NCI-H1694 (cell line): ENCODE measurements at places on chromosomes 3 and 15.

DNA sequence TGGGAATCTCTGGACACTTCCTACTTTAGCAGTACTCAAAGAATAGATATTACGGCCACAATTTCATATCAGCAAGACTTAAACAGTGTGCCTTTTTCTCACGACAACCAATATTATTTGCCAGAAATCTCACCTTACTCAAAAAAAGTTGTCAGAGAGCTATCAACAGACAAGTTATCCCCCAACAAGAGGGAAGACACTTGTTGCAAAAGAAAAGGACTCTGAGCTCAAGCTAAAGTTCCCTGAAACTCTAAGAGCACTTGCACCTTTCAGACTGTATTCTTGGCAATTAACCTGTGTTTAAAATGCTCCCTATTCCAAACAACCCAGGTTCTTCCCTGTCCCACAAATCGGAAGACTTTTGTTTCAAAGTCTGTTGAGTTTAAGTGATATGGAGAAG, 4.5 kb downstream of the LRIG1 start:
- DNase-seq, result no peak

GRCh38 chr3:141082064-141082463, 30.9 kb downstream of the SPSB4 start:
- no peak for DNase-seq

DNA sequence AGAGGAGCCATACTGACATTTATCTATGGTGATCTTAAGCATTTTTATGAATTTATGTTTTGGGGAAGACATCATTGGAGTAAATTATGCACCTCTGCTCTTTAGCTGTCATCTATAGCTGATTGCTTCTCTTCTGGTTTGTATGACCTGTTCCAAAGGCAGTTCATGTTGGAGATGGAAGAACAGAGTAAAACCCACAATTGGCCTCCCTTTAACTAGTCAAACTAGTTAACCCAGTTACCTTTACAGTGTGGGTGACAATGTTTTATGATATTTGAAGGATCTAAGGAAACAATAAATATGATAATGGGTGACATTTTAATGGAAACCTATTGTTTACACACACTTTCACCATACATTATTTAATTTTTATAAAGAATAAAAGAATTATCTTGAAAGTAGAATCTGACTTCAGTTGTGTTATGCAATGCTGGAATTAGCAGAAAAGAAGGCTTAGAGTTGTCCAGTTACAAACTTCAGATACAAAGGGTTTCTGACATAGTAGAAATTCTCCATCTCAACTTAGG, 263.5 kb downstream of the NFKBIZ start:
- DNase-seq, result no peak

DNA sequence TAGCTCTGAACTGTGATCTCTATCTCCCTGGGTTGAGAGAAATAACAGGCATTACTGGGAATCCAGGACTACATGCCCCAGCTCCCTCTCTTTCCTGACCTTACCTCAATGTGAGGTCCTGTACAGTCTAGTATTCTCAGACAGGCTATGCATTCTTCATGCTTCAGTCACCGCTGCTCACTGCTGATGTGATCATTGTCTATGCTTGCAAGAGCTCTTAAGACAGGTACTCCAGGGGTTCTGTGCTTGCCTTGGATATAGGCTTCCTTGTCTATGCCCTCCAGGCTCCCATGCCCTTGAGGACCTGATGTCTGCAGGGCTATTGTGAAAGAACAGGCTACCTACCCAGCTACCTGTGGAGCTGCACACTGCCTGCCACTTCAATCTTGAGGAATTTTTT, 183.6 kb downstream of the MBNL1 start:
- no peak for DNase-seq

GRCh38 chr15:90872486-90873184, 4.2 kb downstream of the FURIN start:
- DNase-seq, result no peak

GRCh38 chr3:197487911-197488391, 67.8 kb downstream of the BDH1 start:
- peak; percentile 10 for DNase-seq

DNA sequence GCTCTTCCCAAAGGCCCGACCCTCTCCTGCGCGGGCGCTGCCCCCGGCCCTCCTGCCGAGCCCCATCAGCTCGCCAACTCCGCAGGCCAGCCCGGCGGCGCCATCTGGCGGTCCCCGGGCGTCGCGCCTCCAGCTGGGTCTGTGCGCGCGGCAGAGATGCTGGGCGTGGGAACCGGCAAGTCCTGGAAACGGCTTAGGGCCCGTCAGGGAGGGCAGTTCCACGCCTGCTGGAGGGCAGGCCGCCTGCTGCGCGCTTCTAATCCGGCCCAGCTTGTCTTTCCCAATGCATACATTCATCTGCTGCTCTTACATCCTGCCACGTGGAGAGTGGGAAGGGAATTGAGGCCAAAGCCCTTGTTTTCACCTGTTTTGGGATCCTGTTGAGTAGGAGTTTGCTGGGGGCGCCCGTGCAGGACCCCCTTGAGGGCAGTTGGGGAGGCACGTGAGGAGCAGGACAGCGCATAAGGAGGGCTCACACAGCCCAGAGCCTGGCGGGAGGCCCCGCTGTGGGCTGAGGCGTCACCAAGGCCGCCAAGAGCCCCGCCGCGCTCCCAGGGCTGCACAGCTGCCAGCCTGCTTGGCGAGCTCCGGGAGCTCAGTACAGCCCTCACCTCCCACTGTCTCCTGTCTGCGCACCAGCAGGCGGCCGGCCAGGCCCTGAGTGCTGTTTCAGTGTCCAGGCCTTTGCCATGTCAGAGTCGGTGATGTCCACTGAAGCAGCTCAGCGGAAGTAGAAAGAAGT, 165.6 kb downstream of the NSMCE3 start:
- DNase-seq, result no peak

DNA sequence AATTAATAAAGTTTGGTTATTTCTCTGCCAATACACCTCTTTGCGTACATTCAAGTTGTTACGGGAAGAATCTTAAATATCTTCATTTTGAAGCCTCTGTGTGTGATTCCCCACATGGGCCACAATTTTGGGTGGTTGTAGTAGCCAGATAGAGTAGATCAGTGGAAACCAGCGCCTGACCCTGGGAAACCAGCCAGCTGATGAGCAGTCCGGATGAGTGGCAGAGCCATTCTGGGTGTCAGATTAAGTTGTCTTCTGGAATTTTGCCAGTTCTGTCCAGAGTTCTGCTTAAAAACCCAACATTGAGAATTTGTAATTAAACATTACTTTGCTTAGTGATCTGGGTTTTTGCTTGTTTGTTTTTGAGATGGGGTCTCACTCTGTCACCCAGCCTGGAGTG, 49.7 kb downstream of the MRPS25 start:
- no peak for DNase-seq

DNA sequence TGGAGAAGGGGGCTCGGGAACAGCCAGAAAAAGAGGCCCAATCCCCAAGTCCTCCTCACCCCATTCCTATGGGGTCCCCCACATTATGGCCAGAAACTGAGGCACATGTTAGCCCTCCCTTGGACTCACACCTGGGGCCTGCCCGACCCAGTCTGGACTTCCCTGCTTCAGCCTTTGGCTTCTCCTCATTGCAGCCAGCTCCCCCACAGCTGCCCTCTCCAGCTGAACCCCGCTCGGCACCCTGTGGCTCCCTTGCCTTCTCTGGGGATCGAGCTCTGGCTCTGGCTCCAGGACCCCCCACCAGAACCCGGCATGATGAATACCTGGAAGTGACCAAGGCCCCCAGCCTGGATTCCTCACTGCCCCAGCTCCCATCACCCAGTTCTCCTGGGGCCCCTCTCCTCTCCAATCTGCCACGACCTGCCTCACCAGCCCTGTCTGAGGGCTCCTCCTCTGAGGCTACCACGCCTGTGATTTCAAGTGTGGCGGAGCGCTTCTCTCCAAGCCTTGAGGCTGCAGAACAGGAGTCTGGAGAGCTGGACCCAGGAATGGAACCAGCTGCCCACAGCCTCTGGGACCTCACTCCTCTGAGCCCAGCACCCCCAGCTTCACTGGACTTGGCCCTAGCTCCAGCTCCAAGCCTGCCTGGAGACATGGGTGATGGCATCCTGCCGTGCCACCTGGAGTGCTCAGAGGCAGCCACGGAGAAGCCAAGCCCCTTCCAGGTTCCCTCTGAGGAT, 10.6 kb downstream of the MAP1A start:
- DNase-seq, result no peak

DNA sequence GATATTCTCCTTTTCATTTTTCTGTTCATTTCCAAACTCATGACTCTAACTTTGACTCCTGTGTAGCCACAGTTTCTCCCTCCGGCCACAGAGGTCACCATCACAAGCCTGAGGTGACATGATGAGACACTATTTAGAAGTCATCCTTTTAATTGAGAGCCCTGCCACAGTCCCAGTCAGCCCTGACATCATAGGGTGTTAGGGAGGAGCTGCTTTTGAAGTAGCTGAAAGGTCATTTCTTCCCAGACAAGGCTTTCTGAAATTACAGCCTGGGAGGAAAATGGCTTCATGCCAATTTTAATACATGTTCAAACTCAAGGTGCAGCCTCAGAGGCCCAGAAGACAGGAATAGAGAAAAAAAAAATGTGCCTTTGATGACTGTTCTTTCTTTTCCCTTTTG, 532.8 kb upstream of the TGFBR2 start:
- no peak for DNase-seq

GRCh38 chr3:69181592-69182211, 59.3 kb upstream of the LMOD3 start:
- no peak for DNase-seq

DNA sequence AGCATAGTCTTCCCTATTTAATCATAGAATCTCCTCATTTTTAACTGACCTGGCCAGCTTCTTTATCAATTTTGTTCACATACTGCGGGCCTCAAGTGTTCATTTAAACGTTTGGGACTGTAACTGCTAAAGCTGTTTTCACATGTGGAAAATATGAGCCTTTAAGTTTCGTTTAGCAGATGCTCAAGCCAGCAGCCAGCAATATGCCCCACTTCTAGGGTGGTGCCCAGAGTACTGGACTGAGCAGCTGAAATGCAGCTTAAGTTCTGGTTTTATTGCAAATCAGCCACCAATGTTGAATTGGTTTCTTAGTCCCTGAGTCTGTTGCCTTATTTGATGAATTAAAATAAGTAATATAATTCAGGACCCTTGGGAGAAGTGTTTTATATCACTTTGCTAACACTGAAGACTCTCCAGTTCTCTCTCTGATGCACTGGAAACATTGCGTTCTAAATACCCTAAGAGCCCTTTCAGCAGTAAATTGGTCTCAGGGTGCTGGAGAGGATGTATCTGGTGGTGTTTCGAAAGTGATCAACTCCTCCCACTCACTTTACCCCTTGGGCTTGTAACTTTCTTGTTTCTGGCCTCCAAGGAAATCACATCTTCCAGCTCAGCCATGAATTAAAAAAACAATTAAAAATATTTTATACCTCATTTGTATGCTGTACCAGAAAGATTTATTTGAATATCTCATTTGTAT, 61.7 kb downstream of the B3GALNT1 start:
- DNase-seq, result no peak

GRCh38 chr15:92899601-92899947, 550 bp upstream of the CHD2 start:
- no peak for DNase-seq

DNA sequence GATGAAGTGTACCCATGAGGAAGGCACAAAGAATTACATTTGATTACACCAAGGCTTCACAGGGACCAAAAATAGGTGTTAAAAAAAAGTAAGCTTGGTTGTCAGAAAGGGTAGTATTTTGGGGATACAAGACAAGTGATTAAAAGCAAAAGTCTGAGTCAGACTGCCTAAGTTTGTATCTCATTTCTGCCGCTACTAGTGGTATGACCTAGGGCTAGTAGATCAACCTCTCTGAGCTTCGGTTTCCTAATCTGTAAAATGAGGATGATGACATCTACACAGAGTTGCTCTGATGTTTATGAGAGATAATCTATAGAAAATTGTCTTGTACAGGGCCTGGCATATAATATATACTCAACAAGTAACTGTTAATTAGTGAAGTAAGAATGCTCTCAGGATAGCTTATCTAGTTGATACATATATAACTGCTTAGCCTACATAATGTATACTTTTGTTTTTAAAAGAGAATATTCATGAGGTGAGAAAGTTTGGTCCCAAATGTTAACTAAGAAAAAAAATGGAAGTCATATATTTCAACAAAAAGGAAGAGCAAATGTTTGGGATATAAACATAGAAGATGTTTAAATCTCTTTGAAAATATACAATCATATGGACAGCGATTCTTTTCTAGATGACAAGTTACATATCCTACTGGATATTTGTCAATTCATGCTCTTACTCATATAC, 163.0 kb upstream of the SLC2A2 start:
- DNase-seq, result no peak

- DNase-seq, result no peak
Observed at GRCh38 chr3:16828815-16829214, 55.9 kb upstream of the PLCL2 start.

- DNase-seq, result no peak
Observed at GRCh38 chr3:57152151-57153143, 12.7 kb downstream of the IL17RD start.

DNA sequence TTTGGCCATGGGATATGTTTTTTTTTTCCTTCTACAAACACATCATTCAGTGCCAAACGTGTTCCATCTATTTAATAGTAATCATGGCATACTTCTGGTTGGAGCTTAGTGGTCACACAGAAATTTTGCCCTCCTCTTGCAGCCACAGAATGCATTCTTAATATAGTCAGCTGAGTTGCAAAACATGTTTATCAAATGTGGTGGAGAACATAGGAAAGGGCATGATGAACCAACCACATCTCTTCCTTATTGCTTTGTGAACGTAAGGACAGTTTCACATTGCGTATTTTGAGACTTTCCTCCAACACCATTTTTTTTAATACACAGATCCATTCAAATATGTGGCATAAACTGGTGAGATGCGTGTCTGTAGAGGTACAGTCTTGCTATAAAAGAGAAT, 106.8 kb downstream of the BBX start:
- DNase-seq, result no peak

GRCh38 chr3:151923901-151924300, 50.5 kb downstream of the SUCNR1 start:
- no peak for DNase-seq

GRCh38 chr15:57696146-57696545, 10.4 kb upstream of the POLR2M start:
- no peak for DNase-seq

GRCh38 chr3:181619897-181620296, 91.8 kb upstream of the SOX2 start:
- no peak for DNase-seq

- peak; percentile 38 for DNase-seq
Observed at GRCh38 chr3:141386126-141386488, 17.8 kb downstream of the ZBTB38 start.

GRCh38 chr3:71005702-71006321, 577.7 kb downstream of the FOXP1 start:
- no peak for DNase-seq

DNA sequence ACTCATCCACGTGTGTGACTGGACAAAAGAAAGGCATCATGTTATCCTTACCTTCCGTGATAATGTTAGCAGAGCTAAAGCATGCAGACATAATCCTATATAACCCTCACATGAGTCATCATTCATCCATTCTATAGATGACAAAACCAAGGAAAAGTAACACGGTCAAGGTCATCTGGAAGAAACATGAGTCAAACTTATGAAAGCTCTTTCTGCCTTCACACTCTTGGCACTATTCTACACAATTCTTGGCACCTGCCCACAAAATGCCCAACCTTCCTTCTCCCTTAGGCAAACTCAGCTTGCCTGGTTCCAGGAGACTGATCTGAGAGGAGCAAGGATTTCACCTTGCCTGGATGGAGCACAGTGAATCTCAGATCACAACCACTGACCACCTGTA, 66.9 kb downstream of the PRICKLE2 start:
- no peak for DNase-seq
